ENCODE measurements at places on chromosomes 6 and 20.

DNA sequence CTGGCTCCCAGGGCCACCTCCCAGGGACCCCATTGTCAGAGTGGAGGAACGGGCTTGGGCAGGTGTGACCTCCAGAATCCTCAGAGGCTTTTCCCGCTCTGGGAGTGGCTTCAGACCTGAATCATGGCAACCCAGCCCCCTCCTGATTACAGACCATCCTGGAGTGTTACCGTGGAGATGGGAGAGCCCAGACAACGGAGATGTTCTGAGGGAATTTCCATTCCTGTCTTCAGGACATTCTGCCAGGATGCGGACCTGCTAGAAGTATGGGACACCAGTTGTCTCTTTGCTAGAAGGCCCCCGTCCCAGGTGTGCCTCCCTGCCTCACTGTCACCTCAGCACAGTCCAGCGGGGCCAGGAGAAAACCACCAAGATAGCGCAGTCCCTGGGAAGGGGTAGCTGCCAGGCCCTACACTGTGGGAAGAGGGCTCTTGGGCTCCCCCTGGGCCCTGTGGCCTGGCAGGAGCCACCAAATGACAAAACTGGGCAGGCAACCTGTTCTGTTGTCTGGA lies 109.9 kb downstream of the PSMB1 start:
- no peak for DNase-seq

- DNase-seq = no peak
Observed at GRCh38 chr6:140817176-140817575, 1315.5 kb upstream of the GJE1 start.

- DNase-seq = no peak
Observed at GRCh38 chr6:125054331-125054730, 92.1 kb downstream of the RNF217 start.

GRCh38 chr6:159761129-159761872 lies 544 bp upstream of the ACAT2 start:
- DNase-seq = no peak

GRCh38 chr6:170489836-170490235 lies 63.3 kb downstream of the PSMB1 start:
- no peak for DNase-seq

DNA sequence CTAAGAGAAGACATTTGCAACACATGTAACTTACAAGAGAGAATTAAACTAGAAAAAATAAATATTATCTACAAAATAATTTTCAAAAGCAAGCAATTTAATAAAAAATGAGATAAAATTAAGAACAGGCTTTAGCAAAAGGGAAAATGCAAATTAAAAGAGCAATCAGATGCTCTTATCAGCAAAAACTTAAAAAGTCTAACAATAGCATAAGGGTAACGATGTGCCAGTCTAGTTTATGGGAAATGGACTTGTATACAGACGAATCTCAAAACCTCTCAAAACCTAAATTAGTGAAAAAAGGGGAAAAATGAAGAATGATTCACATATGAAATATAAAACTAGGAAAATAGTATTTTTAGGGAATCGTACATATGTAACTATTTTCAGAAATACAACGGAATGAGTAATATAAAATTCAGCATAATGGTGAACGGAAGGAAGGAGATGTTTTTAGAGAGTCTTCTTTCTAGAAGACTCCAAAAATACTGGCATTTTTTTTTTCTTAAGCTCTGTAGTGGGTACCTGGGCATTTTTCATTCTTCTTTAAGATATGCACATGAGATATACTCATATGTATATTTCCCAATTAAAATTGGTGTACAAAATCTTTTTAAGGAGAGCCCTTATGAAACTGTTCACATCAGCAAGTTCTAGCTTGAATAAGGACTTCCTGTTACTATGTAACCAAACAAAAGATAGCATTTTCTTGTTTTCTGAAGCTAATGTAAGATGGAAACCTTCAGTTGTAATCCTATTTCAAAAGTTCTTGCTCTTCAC lies 927 bp upstream of the MANEA start:
- DNase-seq = no peak

GRCh38 chr6:25889877-25890853 lies 16.1 kb upstream of the SLC17A3 start:
- no peak for DNase-seq

DNA sequence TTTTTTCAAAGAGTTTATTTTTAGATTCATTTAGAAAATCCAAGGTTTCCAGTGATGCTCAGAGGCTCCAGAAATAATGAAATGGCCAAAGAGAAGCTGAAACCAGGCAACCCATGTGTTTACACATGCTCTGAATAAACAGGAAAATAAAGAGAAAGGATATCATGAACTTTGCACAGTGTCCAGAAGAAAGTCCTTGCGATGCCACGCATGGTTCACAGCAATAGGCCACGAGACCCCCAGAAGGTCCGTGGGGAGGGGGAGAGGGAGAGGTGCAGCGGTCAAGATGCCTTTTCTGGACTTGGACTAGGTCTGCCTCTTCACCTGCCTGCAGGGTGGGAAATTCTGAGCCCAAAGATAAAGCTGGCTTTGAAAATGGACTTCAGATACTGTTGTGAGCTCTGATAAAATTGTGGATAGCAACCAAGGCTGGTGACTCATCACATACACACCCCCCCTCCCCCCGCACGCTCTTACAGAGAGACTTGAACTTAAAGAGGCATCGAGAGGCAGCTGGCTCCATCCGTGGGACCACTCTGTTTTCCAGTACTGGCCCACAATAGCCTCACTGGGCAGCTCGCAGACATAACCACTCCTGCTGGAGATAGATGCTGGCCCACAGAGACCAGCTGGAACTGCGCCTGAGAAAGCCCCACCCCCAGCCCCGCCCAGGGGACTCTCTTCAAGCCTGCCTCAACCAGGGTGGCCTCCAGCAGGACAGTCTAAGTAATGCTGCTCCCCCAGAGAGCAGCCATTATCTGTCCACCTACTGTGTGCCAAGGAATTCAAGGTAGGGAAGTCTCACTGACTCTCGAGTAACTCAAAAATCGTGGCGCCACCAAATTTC lies 21.2 kb upstream of the NFATC2 start:
- DNase-seq = peak; percentile 76

DNA sequence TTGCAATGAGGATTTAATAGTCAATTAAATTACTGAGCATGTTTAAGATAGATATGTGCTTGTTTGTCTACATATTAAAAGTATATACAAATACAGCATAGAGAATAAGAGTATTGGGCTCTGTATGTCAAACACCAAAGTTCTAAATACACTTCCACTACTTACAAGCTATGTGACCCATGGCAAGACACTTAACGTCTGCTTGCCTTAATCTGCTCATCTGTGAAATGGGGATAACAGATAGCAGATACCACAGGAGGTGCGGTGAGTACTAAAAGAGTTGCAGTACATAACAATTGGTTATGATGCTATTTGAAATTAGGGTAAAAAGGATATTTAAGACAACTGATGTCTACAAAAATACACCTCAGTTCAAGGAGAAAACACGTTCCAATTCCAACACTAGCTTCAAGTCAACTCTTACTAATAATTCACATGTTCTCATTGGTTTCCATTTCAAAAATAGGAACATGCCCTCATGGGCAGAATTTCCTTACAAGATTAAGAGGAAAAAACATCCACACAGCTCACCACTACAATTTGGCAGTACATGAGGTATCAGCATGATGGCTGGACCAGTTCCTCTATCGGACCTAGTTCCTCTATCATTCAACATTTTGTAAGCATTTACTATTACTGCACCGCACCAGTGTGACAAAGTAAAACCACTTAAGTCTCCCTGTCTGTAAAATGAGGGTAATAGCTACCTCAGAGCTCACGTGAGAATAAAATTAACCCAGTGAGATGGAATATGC lies 101.1 kb downstream of the SMLR1 start:
- no peak for DNase-seq

DNA sequence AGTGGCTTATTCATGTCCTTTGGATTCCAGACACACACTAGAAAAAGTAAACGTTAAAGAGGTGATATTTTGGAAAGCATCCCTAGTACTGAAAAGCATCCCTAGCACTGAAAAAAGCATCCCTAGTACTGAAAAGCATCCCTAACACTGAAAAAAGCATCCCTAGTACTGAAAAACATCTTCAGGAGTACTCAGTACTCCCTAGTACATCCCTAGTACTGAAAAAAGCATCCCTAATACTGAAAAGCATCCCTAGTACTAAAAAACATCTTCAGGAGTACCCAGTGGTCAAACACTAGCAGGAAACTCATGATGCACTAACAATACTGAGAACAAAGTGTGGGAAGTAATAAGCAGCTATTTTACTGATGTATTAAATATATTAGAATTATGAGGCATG lies 45.6 kb upstream of the SAMHD1 start:
- no peak for DNase-seq

DNA sequence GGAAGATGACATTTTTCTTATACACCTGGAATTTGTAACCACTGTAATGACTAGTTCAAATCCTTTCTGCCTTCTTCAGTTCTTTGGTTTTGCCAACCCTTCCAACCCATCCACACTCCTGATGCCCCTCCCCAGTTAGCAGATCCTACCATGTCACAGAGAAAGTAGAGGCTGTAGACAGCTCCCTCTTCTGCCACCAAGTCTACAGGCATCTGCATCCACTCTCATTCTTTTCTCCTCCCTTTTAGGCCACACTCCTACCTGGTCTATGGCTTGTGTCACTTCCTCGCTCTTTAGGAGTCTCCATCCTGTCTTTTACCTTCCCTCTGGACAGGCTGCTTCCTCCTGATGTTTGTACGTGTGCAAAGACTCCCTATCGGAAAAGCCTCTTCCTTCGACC lies 13.5 kb upstream of the STK38 start:
- DNase-seq = no peak

DNA sequence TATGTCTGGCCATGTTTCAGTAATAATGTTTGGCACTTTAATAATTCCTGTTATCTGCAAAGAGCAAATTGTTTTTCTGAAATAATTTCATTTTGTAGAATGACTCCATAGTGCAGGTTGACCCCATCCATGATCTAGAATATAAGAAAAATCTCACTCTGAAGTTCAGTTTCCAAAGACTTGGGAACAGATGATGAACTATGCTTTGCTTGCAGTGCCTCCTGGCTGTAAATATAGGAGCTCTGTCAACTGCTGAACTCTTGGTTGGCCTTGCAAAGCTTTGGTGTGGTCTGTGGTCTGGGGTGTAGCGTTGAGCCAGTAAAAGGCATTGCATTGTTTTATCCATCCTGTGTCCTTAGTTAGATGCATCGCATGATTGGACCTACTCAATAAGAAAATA lies 104.0 kb downstream of the PLCB4 start:
- no peak for DNase-seq

GRCh38 chr6:111750753-111751673 lies 122.2 kb downstream of the FYN start:
- no peak for DNase-seq

GRCh38 chr20:2108987-2109386 lies 7.4 kb downstream of the STK35 start:
- DNase-seq = no peak

- DNase-seq = no peak
Observed at GRCh38 chr20:56511926-56512325, 12.6 kb upstream of the FAM209A start.

DNA sequence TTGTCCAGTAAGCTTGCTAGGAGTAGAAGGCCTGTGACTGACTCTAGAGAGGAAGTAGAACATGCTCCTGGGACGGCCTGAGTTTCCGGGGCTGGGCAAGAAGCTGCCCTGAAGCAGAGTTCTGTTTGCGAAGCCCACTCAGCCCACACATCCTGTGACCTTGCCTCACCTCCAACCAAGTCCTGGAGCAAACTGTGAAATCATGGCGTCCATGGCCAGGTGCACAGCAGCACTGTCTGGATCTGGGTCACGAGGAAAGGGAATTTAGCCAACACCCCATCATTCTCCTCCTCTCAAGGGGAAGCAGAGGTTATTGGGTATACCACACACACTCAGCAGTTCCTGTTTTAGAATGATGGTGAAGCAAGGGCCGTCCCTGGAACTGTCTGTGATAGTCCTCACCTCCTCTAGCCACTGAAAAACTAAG lies 87.5 kb downstream of the CRYBG1 start:
- DNase-seq = no peak

GRCh38 chr6:5674721-5675120 lies 332.0 kb downstream of the NRN1 start:
- no peak for DNase-seq

- peak; percentile 72 for DNase-seq
Observed at GRCh38 chr6:22146931-22147701, 149.7 kb downstream of the PRL start.

All from left forelimb (tissue), 1 donor.